Activated naive CD8-positive, alpha-beta T cell treated with anti-CD3 and anti-CD28 coated beads, Interleukin-2, amount 10 ng/mL, durations not matched to agents 7 days and 5 days (primary cell): ENCODE measurements at places on chromosomes 4 and X.

GRCh38 chrX:69195810-69196209 is 30.6 kb upstream of the PJA1 start:
- no peak for DNase-seq

- DNase-seq: no peak
Observed at GRCh38 chr4:147052361-147052760, 106.7 kb upstream of the TTC29 start.

DNA sequence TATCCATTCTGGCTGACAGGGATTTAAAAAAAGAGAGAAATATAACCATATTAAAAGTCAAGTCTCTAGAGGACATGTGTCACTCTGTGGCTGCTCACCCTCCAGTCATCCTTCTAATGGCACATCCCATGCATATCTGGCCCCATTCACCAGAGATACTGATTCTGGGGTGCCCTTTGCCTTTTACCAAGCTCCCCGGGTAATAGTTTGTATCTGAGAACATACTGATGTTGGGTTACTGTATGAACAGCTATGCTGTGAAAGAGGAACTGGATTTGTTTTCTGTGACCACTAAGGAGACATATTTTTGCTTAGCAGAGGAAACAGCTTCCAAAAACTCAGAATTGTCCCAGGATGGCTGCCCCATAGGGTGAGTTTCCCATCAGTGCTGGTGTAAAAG is 56.0 kb downstream of the SAT1 start:
- no peak for DNase-seq

GRCh38 chr4:20395160-20395773 is 143.6 kb downstream of the SLIT2 start:
- no peak for DNase-seq

GRCh38 chrX:15973946-15974345 is 119.3 kb upstream of the AP1S2 start:
- DNase-seq: no peak
